ENCODE measurements at places on chromosomes 2 and 18.

- DNase-seq, result no peak
These were observed 97.5 kb upstream of the CD302 start for GRCh38 chr2:159895258-159896065.

DNA sequence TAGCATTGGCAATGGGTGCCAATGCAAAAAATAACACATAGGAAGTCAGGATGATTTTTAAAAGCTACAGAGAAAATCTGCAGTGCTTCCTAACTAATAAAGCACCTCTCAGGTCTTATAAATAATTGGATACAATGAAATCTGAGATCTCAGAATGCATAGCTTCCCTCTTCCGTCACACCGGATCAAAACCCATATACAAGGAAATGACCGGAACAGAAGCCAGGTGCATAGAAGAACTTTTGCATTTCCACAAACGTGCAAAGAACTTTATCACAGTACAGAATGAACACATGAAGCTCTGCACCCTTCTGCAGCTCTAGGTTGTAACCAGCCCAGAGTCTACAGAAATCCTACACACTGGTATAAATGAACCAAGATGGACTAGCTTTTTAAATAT is 145.4 kb downstream of the TCF4 start:
- no peak for DNase-seq

DNA sequence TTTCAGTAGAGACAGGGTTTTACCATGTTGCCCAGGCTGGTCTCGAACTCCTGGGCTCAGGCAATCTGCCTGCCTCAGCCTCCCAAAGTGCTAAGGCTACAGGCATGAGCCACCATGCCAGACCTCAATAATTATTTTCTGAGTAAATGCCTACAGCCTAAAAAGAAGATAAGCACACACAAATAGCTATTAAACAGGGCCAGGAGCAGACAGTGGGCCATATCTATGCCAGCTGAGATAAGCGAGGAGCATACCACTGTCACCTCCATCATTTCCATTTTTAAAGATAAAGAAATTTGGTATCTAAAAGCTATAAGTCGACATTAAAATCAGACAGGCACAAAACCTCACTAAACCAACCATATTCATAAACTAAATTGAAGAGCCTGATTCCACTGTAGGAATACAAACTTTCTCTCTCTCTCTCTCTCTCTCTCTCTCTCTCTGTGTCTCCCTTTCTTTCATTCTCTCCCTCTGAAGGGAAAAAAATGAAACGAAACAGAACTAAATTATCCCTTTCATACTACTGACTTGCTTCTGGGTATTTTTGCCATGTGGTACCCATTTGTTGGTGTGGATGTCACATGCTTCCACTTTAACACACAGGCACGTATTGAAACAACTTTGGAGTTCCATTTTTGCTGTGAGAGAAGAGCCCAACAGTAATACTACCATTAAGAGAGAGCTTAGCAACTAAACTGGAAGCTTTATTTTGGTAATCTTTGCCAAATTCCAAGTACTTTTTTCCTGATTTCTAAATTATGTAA is 51.0 kb downstream of the FARSB start:
- DNase-seq, result no peak

- no peak for DNase-seq
These were observed 1302.1 kb upstream of the CELF4 start for GRCh38 chr18:38867680-38868079.

DNA sequence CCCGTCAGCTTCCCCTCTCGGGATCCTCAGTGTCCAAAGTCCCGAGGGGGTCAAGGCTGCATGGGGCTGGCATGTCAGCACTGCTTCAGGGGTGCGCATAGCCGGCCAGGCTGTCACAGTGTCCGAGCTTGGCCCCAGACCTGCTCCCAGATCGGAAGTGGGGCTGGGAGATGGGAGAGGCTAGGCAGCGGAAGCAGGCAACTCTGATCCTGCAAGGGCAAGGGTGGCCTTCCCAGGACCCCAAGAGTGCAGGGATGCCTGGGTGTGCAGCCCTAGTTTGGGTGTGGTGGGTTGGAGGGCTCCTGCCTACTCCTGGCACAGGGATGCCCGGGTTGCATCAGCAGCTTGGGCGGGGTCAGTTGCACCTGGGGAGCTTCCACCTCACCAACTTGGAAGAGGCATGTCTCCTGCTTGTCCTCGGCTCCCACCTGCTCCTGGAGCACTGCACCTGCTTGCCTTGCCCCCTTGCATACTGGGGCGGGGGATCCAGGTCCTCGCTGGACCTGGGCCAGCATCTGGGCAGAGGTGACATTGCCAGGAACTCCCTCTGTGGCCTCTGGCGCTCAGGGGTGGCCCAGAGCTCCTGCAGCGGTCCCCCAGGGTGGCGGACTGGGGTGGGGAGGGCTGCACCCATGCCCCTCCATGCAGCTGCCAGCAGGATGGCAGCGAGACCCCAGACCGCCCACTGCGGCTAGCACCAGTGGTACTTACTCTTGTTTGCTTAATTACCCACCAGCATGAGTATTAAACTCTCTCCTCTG is 41.3 kb downstream of the CBLN2 start:
- DNase-seq, result no peak

DNA sequence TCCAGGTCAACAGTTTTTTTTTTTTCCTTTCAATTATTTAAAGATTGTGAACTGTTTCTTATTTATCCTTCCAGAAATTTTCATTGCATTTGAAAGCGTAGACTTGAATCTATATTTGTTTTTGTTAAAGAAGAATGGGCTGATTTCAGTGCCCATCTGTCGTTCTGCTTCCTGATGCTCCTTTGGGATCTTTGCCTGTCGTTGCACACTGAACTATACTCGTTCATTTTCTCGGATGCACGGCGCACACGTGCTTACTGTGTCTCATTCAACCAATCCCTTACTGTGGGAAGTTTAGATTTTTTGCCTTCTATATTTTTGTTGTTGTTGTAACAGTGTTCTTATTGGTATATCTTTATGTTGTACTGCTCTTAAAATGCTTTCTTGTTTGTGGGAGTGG is 149.7 kb downstream of the VAPA start:
- DNase-seq, result no peak

DNA sequence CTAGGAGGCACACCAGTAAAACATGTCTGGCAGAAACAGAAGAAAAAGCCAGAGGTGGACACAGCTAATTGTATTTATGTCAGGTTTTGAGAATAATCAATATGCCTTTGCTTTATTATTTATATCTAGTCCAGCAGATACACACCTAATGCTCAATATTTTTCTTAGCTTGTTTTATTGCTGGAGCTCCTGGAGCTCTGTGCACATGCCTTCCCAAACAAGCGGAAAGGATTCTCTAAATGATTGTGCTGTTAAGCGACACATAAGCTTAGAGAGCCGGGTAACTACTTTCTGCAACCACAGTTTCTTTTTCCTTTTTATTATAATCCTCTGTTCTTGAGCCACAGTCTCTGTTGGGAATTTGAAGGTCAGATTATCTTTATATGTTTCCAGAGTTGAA is 177.3 kb upstream of the ST6GAL2 start:
- no peak for DNase-seq

DNA sequence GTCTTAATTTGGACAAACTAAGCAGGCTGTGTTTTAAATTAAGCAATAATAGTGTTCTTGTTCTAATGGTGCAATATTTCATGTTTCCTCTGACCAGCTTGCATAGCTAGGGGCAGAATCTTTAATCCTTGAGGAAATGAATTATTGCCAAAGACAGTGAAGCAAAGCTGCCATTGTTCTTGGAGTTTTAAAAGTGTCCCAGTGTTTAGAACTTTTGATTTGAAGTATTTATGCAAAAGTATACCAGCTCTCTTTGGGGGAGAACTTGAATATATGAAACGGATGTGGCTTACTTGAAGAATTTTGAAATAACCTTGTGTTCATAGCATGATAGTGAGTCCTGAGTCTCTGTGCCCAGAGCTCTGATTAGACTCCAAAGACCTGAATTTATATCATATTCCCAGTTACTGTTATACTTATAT is 33.4 kb downstream of the ITGA6 start:
- DNase-seq, result no peak

DNA sequence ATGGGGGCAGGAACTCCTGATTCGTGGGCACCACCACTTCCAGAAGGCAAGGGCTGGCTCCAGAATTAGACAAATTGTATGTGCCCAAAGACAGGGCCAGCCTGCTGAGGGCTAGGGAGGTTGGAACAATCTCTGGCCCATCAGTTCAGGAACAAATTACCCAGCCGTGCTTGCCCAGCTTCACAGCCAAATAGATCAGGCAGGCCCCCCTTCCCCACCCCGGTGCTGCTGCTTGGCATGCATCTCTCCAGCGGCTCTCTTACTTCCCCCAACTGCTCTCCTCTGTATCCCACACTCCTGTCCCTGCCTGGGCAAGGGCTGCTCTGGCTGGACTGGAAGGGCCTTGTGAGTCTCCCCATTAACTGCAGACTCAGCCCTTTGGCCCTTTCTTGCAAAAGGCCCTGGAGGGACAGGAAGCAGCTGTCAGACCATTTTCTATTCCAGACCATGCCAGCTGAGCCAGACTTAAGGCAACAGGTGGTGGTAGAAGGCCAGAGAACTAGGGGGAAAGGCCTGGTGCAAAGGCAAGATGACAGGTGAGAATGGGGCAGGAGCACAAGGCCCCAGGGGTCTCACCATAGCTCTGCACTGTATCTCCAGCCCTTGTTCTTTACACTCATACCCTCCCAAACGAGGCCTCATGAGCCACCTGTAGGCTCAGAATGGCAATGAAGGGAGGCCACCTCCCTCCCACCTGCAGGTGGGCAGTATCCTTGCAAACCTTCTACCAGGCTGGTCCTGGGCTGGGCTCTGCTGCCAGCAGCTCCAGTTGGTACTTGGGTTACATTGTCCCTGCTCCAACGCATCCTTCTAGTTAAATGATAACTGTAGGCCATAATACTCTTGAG is 30.7 kb upstream of the ACAA2 start:
- no peak for DNase-seq
